ELF-1 (cell line): ENCODE measurements at places on chromosomes 16 and 17.

DNA sequence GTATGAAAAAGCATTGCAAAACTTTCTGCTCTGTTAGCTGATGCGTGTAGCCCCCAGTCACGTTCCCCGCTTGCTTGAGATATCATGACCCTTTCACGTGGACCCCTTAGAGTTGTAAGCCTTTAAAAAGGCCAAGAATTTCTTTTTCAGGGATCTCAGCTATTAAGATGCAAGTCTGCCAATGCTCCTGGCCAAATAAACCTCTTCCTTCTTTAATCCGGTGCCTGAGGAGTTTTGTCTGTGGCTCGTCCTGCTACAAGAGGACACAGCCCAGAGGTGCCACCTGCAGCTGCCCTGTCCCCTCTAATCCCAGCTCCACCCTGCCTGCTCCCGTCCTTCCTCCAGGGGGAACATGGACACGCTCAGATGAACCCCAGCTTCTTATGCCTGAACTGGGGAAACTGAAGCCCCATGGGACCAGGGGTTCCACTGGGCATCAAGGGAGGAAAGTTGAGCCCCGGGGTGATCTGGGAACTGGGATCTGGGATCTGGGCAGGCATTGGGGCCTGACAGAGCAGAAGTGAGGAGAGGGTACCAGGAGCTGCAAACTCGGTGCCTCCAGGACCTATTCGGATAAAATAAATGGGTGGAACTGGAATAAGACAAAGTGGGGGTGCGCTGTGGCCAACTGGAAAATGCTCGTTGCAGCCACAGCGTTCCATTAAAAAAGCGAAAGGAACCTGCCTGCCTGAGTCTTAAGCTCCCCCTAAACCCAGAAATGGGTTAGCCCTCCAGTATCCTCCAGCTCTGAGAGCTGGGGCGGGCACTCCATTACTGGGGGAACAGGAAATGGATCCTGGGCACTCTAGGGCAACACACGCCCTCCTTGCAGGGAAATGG, 19.7 kb downstream of the QPRT start:
- DNase-seq: no peak

GRCh38 chr16:14473488-14473887, 156.6 kb downstream of the PARN start:
- DNase-seq: no peak

- DNase-seq: peak; percentile 14
These were observed 48.4 kb downstream of the PDPK1 start for GRCh38 chr16:2586241-2586640.

DNA sequence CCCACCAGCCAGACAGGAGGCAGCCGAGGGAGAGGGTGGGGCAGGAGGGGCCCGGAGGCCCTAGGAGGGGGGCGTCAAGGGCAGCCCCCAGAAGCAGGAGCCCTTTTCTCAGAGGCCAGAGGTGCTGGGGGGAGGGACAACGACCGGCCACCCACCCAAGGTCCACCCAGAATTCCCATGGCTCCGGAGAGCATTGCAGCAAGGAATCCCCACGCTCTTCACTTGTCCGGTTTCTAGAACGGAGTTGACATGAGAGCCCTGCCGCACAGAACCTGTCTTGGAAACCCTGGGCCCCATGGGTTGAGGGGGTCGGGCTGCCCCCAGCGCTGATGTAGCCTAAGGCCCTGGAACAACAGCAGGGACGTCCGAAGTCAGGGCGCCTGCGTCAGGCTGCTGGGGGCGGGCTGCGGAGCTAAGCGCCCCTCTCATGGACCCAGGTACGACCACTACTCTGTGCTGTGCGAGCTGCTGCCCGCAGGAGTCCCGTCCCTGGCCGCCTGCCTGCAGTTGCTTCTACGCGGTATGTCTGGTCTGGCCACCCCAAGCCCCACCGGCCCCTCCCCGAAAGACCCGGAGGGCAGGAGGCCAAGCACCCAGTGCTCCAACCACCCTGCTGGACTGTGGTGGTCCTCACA, 11.2 kb downstream of the CYBC1 start:
- DNase-seq: no peak

DNA sequence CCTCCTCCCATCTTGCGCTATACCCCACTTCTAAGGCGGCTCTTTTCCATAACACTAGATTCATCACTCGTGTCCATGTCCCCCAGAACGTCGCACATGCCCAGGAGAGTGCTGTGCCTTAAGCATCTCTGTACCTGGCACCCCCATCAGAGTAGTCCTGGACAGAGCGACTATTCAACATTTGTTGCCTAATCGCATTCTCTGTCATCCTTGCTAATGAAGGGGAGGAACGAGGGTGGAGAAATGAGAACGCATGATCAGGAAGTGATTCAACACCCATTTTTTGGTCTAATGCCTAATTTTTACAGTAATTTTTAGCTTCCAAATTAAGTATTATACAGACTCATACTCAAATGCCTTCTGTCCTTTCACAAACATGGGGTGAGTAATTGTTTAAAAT, 53.2 kb downstream of the SLC39A11 start:
- DNase-seq: no peak

DNA sequence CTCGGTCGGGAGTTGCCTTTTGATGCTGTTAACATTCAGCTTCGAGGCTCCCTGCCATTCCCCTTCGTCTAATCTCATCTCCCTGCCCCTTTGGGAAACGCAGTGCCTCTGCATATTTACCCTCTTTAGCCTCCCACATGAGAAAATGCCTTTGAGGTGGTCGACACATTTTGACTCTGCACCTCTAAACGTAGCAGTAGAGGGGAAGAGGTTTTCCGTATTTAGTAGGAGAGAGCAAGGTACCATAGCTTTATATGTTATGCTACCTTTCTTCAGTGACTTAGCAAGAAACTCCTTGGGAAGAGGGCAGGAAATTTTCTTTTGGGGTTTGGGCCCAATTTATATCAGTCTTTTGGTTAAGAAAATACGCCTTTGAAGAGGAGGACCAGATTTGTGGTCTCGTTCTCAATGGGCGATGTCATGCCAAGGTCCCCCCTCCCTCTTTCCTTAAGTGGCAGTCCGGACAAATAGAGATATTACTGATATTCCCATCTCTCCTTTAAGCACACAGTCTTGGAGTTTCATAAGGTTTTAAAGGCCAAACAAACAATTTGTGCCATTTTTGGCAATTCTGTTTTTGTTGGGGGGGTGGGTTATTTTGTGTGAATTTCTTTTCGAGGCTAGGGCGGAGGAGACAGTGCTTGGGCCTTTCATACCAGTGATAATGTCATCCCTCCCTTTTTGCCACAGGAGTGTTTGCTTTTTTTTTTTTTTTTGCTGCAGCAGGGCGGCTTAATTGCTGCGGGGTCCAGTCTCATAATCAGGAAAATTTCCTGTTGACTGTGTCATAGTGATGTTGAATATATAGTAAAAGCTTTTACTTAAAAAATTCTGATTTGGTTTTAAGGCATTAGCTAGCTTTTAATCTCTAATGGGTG, 1.5 kb downstream of the PAFAH1B1 start:
- peak; percentile 21 for DNase-seq

GRCh38 chr17:57517273-57517631, 227.8 kb downstream of the CCDC182 start:
- no peak for DNase-seq

DNA sequence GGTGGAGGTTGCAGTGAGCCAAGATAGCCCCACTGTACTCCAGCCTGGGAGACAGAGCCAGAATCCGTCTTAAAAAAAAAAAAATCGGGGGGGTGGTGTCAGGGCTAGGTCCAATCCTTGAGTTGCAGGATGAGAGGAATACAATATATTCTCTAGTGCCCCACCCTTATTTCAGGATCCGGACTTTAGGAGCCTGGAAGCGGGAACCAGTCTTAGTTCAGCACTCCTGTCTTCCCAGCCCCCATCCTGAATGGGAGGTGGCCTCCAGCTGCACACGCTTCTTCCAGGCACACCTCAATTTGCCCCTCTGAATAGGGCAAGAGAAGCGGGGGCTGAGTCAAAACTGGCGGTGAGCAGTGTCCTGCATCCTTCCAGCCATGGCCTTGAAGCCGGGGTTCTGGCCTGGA, 1.6 kb downstream of the FHOD1 start:
- DNase-seq: no peak
